HT-29 (cell line): ENCODE measurements at places on chromosomes 3 and 15. TPM values are rescaled to one million over a fixed set of nuclear protein-coding genes. Genes with fewer than 3 reads are reported as not detected.

TIMP4 gene
- 2.7 and 3.8 TPM in 2 replicates for total RNA-seq

CDC25A gene
- total RNA-seq = 16.3 and 33.6 TPM in 2 replicates

B3GNT5 gene
- total RNA-seq = 6.7 and 8.3 TPM in 2 replicates

RTP1 gene
- not detected in 2 replicates for total RNA-seq

GRK7 gene
- 0.03 TPM in 1 of 2 replicates, not detected in the other for total RNA-seq

PROS1 gene
- 8.1 and 10.0 TPM in 2 replicates for total RNA-seq

PIGB gene
- 7.2 and 8.0 TPM in 2 replicates for total RNA-seq

NTRK3 gene
- not detected in 2 replicates for total RNA-seq

INKA1 gene
- 0.15 TPM in 1 of 2 replicates, not detected in the other for total RNA-seq

KBTBD13 gene
- total RNA-seq = not detected in 2 replicates

UNC13C gene
- total RNA-seq = not detected in 2 replicates

SI gene
- total RNA-seq = 0.20 and 0.55 TPM in 2 replicates

CPOX gene
- total RNA-seq = 28.8 and 31.4 TPM in 2 replicates

GOLGA8T gene
- not detected in 2 replicates for total RNA-seq

TF gene
- 0.03 TPM in 1 of 2 replicates, not detected in the other for total RNA-seq

RRP9 gene
- total RNA-seq = 84.5 and 91.7 TPM in 2 replicates

UACA gene
- total RNA-seq = 20.2 and 20.5 TPM in 2 replicates

ZNF80 gene
- total RNA-seq = not detected in 2 replicates

MGLL gene
- 83.6 and 95.0 TPM in 2 replicates for total RNA-seq
